Hypothalamus (tissue), 51 donors: ENCODE measurements at places on chromosomes 1 and 21.

- DNase-seq, result no peak
Observed at GRCh38 chr1:202754293-202754692, 44.0 kb upstream of the SYT2 start.

DNA sequence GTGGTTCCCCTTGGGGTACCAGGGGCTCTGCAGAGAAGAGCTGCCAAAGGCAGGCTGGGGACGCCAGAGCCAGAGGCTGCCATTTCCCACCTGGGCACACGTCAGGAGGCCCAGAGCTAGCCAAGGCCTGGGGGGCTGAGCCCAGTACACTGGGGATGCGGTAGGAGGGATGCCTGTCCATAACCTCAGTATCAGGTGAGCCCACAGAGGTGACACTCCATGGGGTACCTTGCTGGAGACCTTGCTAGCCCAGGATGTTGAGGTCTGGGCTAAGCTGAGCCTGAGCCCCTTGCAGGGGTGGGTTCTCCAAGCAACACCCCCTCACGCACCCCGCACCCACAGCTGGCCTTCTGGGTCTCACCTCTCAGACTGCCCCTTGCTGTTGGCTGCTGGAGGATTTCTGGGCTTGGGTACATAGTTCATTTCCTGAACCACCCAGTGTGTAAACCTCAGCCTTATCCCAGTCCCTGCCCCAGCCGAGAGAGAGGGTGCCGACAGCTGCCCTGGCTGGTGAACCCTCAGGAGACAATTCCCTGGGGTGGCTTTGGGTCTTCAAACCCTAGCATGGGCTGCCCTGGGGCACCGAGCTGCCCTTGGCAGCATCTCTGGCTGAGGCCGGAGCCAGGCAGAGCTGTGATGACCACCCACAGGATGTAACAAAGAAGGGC is 92.5 kb upstream of the VAMP3 start:
- no peak for DNase-seq

DNA sequence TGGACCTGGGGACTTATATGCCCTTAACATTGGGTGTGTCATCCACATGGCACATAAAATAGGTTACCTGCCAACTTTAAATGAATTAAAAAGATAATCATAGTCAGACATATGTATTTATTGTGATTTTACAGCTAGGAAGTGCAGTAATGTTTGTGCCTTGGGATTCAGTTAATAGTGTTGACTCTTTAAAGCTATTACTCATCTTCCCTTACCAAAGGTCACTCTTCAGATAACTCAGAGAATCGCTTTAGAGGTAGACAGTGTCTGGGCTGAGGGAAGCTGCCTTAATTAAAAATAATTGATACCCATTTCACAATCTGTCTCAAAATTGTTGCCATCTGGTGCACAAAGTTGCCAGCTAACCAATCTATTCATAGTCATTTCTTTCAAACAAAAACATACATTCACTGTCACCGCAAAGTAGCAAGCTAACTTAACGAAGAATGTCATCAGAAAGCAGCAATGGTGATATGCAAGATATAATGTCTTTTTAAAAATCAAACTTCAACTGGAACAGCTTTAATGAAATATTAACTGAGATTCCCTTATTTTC is 3.0 kb upstream of the KRTAP15-1 start:
- DNase-seq, result no peak

DNA sequence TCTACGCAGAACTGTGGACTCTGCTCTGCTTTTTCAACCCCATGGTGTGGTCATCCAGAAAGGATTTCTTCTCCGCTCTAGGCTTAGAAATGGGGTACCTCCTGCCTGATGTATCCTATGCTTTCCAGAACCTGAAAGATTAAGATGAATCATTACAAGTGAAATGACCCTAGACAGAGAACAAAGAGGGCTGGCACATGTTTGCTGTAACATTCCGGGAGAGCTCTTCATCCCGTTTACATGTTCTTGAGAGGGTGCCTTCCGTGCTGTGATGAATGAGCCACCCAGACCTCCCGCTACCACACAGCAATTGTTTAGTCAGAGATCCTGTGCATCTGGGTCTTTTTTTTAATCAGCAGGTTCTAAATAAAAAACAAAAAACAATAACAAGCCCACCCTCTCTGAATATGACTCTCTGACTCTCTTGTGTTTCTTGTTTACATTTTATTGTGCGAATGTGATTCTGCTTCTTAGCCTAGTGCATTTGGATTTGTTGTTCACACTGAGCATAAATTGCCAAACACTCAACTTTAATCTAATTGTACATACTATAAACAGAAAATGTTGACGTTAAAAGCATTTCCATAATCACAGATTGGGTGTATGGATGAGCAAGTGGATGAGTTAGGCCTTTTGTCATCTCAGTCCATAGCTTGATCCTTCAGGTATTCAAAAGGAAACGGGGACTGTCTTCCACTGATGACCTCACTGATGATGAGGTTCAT is 87.1 kb downstream of the GPR88 start:
- no peak for DNase-seq

DNA sequence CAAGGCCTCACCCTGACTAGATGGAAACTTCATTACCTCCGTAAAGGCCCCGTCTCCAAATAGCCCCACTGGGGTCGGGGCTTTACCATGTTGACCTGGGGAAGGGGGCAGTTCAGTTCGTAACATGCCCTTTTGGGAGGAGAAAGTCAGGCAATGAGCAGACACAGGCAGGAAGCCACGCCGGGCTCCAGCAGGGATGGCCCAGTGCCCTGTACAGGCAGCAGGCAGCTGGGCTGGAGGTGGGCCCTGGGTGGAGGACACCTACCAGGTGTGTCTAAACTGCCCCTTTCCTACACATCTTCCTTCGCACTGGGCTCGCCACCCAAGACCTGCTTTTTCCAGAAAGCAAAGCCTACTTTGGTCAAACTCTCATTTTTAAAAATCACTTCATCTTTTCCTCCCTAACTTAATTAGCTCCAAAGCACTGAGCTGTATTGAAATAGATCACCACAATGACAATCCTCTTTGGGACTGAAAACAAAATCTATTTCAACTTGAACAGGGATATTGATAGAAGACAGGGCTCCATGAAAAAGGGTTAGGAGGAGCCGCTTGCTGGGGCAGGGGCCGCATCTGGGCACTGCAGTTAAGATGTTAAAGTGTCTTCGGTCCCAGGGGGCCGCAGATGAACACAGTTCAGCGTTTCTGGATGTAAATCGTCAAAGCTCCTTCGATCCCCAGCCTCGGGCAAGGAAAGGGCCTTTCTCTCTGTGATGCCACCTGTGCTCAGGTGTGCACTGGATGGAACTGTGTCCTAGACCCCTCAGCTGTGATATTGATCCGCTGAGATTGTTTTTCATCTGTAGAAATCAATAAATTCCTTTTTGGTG is 104.6 kb downstream of the PDE9A start:
- no peak for DNase-seq
